Left renal pelvis (tissue), 4 donors: ENCODE measurements at places on chromosomes 3 and 15. TPM values are rescaled to one million over a fixed set of nuclear protein-coding genes. Genes with fewer than 3 reads are reported as not detected.

- no peak for DNase-seq
These were observed 3.1 kb downstream of the PLXNA1 start for GRCh38 chr3:126986001-126986400.

DNA sequence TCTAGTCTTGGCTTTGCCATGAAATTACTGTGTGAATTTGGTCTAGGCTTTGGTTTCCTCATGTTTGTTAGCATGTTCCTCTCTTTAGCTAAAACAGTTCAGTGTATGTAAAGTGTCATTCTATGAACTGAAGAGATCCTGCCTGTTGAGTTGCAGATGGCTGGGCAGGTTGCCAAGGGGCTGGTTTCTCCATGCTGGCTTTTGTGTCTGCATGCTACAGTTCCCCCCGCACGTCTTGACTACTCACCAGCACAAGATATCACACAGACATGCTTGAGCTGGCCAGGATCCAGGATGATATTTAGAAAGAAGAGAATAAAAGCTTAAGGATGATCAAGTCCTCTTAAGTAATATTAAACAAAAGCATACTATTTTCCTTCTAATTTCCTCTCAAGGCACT is 90.2 kb downstream of the CERS3 start:
- DNase-seq, result peak; percentile 43

- DNase-seq, result no peak
These were observed 484.2 kb downstream of the MECOM start for GRCh38 chr3:169179321-169179720.

- no peak for DNase-seq
These were observed 21.0 kb upstream of the SEC13 start for GRCh38 chr3:10341901-10342398.

GRCh38 chr15:100766243-100767000 is 113.2 kb upstream of the ALDH1A3 start:
- DNase-seq, result no peak

DNA sequence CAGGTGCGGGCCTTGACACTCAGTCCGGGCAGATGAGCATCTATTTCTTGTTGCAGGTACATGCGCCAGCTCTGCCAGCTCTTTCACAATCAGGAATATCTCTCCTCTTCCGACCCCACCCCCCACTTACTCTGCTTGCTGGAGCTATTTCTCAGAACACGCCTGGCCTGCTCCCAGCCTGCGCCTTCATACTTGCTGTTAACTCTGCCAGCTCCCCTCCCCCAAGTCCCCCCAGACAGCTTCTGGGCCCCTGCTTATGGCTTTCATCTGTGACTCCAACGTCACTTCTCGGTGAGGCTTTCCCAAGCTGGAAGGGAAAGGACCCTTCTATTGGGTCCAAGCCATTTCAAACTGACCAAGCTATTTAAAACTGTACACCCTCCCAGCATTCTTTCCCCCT is 15.2 kb downstream of the MAGEF1 start:
- DNase-seq, result no peak

- no peak for DNase-seq
These were observed 101.3 kb downstream of the TMCO5A start for GRCh38 chr15:38035701-38036100.

DNA sequence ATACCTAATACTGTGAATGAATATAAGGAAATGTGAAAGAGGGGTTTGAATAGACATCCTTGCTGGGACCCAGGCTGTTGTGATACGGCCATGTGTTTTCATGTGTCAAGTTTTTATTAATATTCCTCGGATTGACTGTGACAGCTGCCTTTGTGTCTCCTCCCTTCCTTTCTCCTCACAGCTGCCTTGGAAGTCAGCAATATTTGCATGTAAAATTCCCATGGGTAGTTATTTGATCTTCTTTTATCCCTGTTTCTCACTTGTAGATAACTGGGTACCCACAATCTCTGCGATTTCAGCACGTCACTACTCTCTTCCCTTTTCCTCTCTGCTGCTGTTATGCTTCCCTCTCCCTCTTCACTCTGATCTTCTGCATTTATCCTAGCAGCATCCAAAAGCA is 9.4 kb downstream of the GPR156 start:
- DNase-seq, result no peak

- DNase-seq, result no peak
These were observed 6.6 kb upstream of the CCR8 start for GRCh38 chr3:39322936-39323335.

- no peak for DNase-seq
These were observed 501.7 kb downstream of the SHQ1 start for GRCh38 chr3:72346526-72346926.

LRRC28 gene
- 33.2 TPM for polyA plus RNA-seq

GOLGA8O gene
- 0.69 TPM for polyA plus RNA-seq

CCK gene
- 0.37 TPM for polyA plus RNA-seq
